ENCODE measurements at places on chromosomes 5 and 9.
A peak's percentile ranks its signal among the peaks of the same experiment; 100 is the strongest.

GRCh38 chr5:16616536-16617273 is at the start of gene RETREG1:
TSS of gene RETREG1 (minus strand) at chr5:16616997. CDS start at chr5:16616971, 26 bp downstream.
- DNase-seq, result peak; percentile 79

DNA sequence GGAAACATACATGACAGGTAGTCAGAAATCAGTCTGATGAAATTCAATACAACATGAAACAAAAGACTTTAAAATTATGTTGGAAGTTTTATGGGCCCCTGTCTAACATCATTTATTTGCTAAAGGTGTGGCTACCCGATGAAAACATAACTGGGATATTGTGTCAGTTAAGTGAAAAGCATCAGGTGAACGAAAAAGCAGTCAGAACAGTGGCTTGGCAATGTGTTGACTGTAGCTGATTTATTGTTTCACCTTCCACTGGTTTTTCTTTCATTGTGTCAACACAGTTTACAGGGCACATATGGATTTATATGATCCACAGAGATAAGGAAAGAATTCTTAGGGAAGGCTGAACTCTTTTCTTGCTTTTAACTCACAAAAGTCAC is 429.6 kb upstream of the ZNF608 start:
- DNase-seq, result no peak

DNA sequence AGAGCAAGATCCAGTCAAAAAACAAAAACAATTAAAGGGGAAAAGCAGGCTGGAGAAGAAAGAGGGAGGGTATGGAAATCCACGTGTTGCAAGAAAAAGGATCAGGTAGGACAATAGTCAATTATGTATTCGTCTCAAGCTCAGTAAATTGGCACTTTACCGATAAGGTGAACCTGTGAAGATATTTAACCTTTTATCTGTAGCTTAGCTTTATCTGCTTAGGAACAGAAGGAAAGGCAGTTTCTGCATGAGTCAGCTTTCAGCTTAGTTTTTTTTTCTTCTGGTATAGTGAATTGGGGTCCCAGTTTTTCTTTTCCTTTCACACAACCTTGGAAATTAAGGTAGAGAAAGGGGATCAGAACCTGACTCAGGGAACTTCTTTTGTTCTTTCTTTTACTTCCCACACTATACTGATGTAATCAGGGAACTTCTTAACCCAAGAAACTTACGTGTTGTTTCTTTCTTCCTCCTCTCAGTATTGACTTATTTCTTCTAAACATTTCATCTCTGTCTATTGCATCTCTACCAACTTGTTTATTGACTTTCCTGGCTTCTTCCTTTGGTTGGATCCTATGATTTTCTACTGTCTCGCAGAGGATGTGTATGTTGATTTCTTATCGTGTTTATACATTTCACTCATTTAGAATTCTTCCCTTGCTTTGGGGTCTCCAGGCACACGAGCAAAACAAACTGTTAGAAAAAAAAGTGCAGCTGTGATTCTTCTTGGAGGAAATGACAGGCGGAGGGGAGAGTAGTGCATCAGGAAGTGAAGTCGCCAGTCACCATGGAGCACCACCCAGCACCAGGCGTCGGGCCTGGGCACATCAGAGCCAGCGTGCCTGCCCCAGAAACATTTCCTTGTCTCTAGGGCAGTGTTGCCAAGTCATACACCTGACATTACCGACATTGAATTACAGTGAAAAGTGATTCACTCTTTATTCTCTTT is 123.0 kb upstream of the LHFPL2 start:
- peak; percentile 85 for DNase-seq

- DNase-seq, result no peak
Measured at GRCh38 chr9:74973714-74974113, 21.0 kb upstream of the C9orf40 start.

GRCh38 chr9:134307674-134308638 is 18.3 kb upstream of the RXRA start:
- no peak for DNase-seq

GRCh38 chr5:23001120-23001519 is 148.0 kb upstream of the CDH12 start:
- DNase-seq, result no peak
